Activated CD4-positive, alpha-beta T cell treated with anti-CD3 and anti-CD28 coated beads, Interleukin-2, amount 50 U/mL, for 4 hours (primary cell): ENCODE measurements at places on chromosomes 4 and X.

DNA sequence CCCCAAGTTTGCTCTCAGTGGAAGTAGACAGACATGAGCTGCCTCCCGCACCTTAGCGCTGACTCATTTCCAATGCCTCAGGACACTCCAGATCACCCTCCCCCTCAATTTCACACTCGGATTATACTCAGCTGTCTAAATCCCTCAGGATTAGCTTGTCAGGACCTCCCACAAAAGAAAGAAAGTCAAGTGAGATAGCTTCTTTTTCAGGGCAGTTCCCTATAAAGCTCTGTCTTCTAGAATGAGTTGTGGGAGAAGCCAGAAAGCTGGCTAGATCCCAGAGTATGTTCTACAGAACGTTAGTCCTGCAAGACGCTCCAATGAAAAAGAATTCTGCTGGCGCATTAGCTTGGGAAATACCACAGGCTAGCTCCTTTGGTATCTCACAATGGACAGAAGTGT, 51.2 kb upstream of the MTNR1A start:
- DNase-seq: no peak

DNA sequence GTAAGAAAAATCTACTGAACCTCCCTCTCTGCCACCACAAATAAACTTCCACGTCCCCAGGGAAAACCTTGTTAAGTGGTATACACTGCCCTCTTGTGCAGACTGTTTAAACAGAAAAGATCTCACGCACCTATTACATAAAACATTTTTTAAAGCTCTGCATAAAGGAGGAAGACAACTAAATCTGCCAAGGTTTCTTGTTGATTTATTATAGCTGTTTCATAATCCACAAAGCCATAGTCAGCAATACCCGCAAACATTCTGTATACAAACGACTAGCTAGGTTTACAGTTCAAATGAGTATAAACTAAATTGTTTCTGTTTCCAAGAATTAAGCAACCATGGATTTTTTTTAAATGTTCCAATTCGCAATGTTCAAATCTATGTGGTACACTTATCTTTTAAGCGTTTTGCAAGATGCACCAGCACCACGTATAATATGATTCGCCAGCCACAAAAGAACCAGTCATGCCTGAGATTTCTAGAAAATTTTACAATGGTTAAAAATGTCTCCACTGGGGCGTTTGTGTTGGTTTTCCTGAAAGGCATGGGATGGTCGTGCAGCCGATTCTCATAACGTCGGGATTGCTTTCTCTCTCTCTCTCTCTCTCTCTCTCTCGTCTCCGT, 164.6 kb downstream of the PRKX start:
- no peak for DNase-seq

GRCh38 chr4:8637456-8637984, 45.0 kb downstream of the CPZ start:
- no peak for DNase-seq

DNA sequence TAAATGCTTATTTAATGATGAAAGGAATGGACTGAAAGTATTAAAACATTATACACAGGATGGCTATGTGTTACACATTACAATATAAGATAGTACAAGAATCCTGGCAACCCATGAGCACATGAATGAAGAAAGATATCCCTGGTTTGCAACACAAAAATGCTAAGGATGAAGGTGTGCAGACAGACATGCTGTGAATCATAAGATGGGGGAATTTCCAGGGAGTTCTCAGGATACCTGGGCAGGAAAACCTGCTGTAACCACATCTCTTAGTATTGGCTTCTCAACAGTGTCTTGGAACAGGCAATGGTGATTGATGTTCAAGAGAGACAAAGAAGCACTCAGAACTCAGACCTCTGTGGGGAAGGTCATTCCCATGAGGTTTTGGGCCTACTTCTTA, 23.9 kb upstream of the ANOS1 start:
- no peak for DNase-seq

- peak; percentile 30 for DNase-seq
Observed at GRCh38 chr4:101345596-101346350, 1.6 kb downstream of the PPP3CA start.
